ENCODE measurements at places on chromosomes 4 and X. TPM values are rescaled to one million over a fixed set of nuclear protein-coding genes. Genes with fewer than 3 reads are reported as not detected.

The RHOXF1 gene
- total RNA-seq = not detected

The ARHGAP36 gene
- not detected for total RNA-seq

The VCX2 gene
- total RNA-seq = not detected

The CACNA1F gene
- 0.07 TPM for total RNA-seq

The ASB12 gene
- total RNA-seq = not detected

The TRAPPC11 gene
- total RNA-seq = 57.1 TPM

The PAGE4 gene
- not detected for total RNA-seq

The PWWP3B gene
- 0.43 TPM for total RNA-seq

The VSIG1 gene
- total RNA-seq = 0.34 TPM

The SYN1 gene
- total RNA-seq = 0.07 TPM

The HSFX4 gene
- total RNA-seq = not detected

The EPGN gene
- 116 TPM for total RNA-seq

The HAUS7 gene
- total RNA-seq = 8.2 TPM

The SPATA4 gene
- 0.14 TPM for total RNA-seq

The CYLC1 gene
- not detected for total RNA-seq

The ATP6AP2 gene
- total RNA-seq = 146 TPM

The UBL4A gene
- 40.6 TPM for total RNA-seq

The NDNF gene
- under 0.01 TPM for total RNA-seq

The SLC39A8 gene
- 8.9 TPM for total RNA-seq

The TRIM60 gene
- not detected for total RNA-seq

The EFHC2 gene
- 0.36 TPM for total RNA-seq

The PABPC4L gene
- 0.28 TPM for total RNA-seq

The TRMT2B gene
- 12.3 TPM for total RNA-seq

The PNMA6A gene
- total RNA-seq = 0.57 TPM
